ENCODE measurements at places on chromosomes 7 and 10.

GRCh38 chr7:106865130-106866041 lies at the start of gene PIK3CG:
Gene PIK3CG, plus strand, starts transcription at chr7:106865282. Its CDS starts 2,280 bp downstream, at chr7:106867562.
- no peak for DNase-seq

- DNase-seq = no peak
These were observed 1.8 kb downstream of the AP4M1 start for GRCh38 chr7:100102950-100103840.

- no peak for DNase-seq
These were observed 18.9 kb downstream of the PDGFA start for GRCh38 chr7:500521-501420.

GRCh38 chr7:155583636-155584035 lies 37.3 kb upstream of the CNPY1 start:
- no peak for DNase-seq

- no peak for DNase-seq
These were observed 341.5 kb upstream of the NPVF start for GRCh38 chr7:25569765-25570164.

- DNase-seq = no peak
These were observed 25.9 kb downstream of the ADAMTS14 start for GRCh38 chr10:70698211-70698610.

DNA sequence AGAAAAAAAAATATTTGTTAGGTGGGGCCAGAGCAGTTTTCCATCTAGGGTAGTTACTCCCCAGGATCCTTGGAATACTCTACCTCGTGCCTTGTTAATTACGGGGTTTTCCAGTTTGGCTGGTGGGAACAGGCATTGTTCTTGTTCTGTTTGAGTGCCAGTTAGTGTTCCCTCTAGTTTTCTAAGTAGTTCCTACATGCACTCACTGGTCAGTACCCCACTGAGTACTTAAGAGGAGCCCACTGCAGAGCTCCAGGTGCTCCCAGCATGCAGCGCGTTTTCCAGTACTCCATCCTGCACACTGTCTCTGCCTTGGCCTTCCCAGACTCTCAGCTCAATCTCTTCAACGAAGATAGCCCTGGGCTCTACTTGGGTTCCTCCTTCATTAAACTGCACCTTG lies 58.0 kb downstream of the AHCYL2 start:
- DNase-seq = no peak

All from activated gamma-delta T cell treated with anti-CD3 and anti-CD28 coated beads, Interleukin-2, amount 50 U/mL, for 16 hours (primary cell).